Karpas-422 (cell line): ENCODE measurements at places on chromosomes 4 and X. TPM values are rescaled to one million over a fixed set of nuclear protein-coding genes. Genes with fewer than 3 reads are reported as not detected.

DNA sequence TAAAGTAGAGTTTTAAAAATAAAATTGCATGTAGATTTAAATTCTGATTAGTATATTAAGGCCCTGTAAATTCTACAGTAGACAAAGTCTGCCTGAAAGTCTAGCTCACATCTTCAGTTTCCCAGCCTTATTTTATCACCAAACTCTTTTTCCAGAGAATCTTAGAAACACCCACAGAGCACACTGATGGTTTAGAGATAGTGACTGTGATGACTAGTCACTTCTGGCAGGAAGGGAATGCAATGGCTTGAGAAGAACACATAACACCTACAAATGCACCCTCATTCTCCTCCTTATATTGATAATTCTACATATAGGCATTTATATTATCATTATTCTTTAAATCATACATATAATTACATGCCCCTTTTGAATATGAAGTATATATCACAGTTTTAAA lies 232.9 kb downstream of the ARAP2 start:
- H3K4me1 ChIP-seq, result no peaks in the 10 kb centered on the region
- H3K27ac ChIP-seq, result no peak overlapping the region
- no peaks in the 10 kb centered on the region for H3K36me3 ChIP-seq
- DNase-seq, result no peak

DNA sequence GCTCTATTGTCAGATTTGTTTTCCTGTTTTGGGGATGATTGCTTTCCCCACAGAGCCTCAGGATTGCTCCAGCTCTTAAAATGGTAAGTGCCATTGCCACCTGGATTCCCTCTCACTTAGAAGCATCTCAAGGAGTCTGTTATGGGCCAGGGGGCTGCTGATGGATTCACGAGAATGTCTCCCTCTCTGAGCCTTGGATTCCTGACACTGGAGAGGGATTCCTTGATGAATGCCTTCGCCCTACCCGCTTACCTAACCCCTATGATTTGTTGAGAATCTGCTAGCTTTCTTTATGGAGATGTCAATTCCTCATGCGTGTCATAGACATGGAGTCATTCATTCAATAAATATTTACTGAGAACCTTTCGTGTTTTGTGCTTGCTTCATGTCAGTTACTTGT lies 36.9 kb upstream of the TENM3 start:
- no peak overlapping the region for H3K4me3 ChIP-seq
- no peaks in the 10 kb centered on the region for H3K27me3 ChIP-seq
- H3K4me1 ChIP-seq, result no peaks in the 10 kb centered on the region
- no peak overlapping the region for H3K27ac ChIP-seq
- no peak for DNase-seq

GRCh38 chr4:19399001-19399400 lies 852.7 kb upstream of the SLIT2 start:
- H3K27me3 ChIP-seq, result no peaks in the 10 kb centered on the region
- no peaks in the 10 kb centered on the region for H3K36me3 ChIP-seq
- DNase-seq, result no peak
- no peak overlapping the region for H3K27ac ChIP-seq

The C4orf36 gene
- not detected in 2 replicates for total RNA-seq

DNA sequence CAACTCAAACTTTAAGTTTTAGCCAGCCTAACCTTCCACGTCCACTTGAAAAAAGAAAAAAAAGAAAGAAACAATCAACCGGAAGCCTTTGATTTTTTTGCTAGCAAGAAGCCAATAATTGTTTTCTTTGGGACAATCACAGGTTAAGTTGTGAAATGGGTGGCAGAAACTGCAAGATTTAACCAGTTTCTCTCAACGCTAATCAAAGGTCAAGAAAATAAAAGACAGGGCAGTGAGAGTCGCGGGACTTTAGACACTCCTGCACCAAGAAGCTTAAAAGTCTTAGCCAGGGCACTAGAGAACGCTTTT lies 1.0 kb downstream of the ACSL1 start:
- H3K36me3 ChIP-seq, result no peaks in the 10 kb centered on the region
- no peak for DNase-seq
- H3K4me3 ChIP-seq, result peak overlapping the region; percentile 67
- peaks cover 15% of the 10 kb centered on the region for H3K4me1 ChIP-seq
- H3K27me3 ChIP-seq, result no peaks in the 10 kb centered on the region

- H3K27ac ChIP-seq, result no peak overlapping the region
- H3K4me1 ChIP-seq, result no peaks in the 10 kb centered on the region
- no peak overlapping the region for H3K4me3 ChIP-seq
- H3K36me3 ChIP-seq, result no peaks in the 10 kb centered on the region
- no peaks in the 10 kb centered on the region for H3K27me3 ChIP-seq
Observed at GRCh38 chr4:126959056-126959745, 673.6 kb upstream of the INTU start.

DNA sequence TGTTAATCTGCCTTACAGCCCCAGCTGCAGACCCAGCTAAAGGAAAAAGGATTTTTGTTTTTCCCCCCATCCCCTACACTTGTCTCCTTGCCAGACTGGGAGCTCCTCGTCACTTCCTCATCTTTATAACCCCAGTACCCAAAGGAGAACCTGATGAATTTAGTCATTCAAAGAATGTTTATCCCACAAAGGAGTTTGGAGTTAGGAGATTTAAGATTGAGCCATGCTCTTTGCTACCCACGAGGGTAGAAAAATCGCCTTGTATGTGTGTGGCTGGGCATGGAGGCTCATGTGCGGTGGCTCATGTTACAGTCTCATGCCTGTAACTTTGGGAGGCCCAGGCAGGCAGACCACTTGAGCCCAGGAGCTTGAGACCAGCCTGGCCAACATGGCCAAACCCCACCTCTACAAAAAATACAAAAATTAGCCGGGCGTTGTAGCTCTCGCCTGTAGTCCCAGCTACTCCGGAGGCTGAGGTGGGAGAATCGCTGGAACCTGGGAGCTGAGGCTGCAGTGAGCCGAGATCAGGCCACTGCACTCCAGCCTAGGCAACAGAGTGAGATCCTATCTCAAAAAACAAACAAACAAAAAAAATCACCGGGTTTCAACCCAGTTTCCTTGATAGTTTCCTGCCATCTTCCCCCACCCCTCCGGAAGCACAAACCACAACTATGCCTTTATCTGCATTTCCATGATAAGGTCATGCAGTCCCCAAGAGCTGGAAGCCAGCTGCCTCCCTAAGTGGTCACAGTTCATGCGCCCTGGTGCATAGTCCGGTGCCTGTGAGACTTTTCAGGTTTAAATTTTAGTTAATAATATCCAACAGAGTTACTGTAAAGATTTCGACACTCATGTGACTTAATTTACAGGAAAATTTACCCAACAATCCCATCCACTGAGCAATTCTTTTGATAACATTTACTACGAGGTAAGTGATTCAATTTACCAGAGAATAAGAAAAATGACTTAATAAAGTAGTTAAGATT lies 1.5 kb downstream of the CFAP97 start:
- H3K27me3 ChIP-seq, result no peaks in the 10 kb centered on the region
- H3K27ac ChIP-seq, result peak overlapping the region; percentile 72
- no peak for DNase-seq
- H3K4me1 ChIP-seq, result peaks cover 38% of the 10 kb centered on the region

The EDA gene
- total RNA-seq, result not detected in 2 replicates

The TMEM271 gene
- not detected in 2 replicates for total RNA-seq

- DNase-seq, result no peak
- no peak overlapping the region for H3K27ac ChIP-seq
- H3K36me3 ChIP-seq, result no peaks in the 10 kb centered on the region
- no peaks in the 10 kb centered on the region for H3K4me1 ChIP-seq
- no peak overlapping the region for H3K4me3 ChIP-seq
- H3K27me3 ChIP-seq, result no peaks in the 10 kb centered on the region
Observed at GRCh38 chr4:60794372-60794771, 405.8 kb upstream of the ADGRL3 start.

GRCh38 chrX:16836371-16836770 lies 33.8 kb downstream of the RBBP7 start:
- H3K27ac ChIP-seq, result no peak overlapping the region
- no peak overlapping the region for H3K4me3 ChIP-seq
- peaks cover 9% of the 10 kb centered on the region; the same call in 1 of the 2 replicates for H3K4me1 ChIP-seq
- peaks cover 49% of the 10 kb centered on the region for H3K36me3 ChIP-seq
- DNase-seq, result no peak

- H3K27me3 ChIP-seq, result no peaks in the 10 kb centered on the region
- no peaks in the 10 kb centered on the region for H3K36me3 ChIP-seq
- H3K4me1 ChIP-seq, result no peaks in the 10 kb centered on the region
- no peak overlapping the region for H3K27ac ChIP-seq
- DNase-seq, result no peak
Observed at GRCh38 chr4:173909294-173909693, 374.2 kb downstream of the FBXO8 start.
